HFFc6 (cell line): ENCODE measurements at places on chromosomes 1 and 21. TPM values are rescaled to one million over a fixed set of nuclear protein-coding genes. Genes with fewer than 3 reads are reported as not detected.

The XKR8 gene
- 8.8 and 9.7 TPM in 2 replicates for total RNA-seq

The GNG12 gene
- 206 to 229 TPM (median 212 TPM) in 3 replicates for total RNA-seq

The CCDC30 gene
- total RNA-seq, result 0.15 to 1.2 TPM (median 0.78 TPM) in 3 replicates

The TMEM51 gene
- total RNA-seq, result 4.7 and 6.3 TPM in 2 replicates

The GFI1 gene
- total RNA-seq, result 0.07 to 0.09 TPM in 2 of 3 replicates, not detected in the other

The CFHR3 gene
- not detected in 2 replicates for total RNA-seq

The KRTAP10-4 gene
- not detected in 3 replicates for total RNA-seq

The KDF1 gene
- total RNA-seq, result not detected in 3 replicates

The KLHL21 gene
- total RNA-seq, result 23.6 to 31.5 TPM (median 27.0 TPM) in 3 replicates

The PDPN gene
- total RNA-seq, result not detected in 3 replicates

The CRABP2 gene
- 55.6 to 70.4 TPM (median 59.7 TPM) in 3 replicates for total RNA-seq

The EPHA8 gene
- not detected in 2 replicates for total RNA-seq

The PEX11B gene
- 28.0 to 38.4 TPM (median 33.5 TPM) in 3 replicates for total RNA-seq

The CYP2J2 gene
- 0.14 TPM in 1 of 3 replicates, not detected in the others for total RNA-seq

The PYGO2 gene
- 21.7 to 25.6 TPM (median 23.7 TPM) in 3 replicates for total RNA-seq

The KIF17 gene
- 5.8 and 6.1 TPM in 2 replicates for total RNA-seq

The LCE2C gene
- not detected in 3 replicates for total RNA-seq

The NGF gene
- 40.8 and 49.3 TPM in 2 replicates for total RNA-seq

The CHRM3 gene
- total RNA-seq, result 3.3 to 23.2 TPM (median 21.6 TPM) in 3 replicates

The APH1A gene
- 101 and 107 TPM in 2 replicates for total RNA-seq

The CD101 gene
- not detected in 2 replicates for total RNA-seq

The UBXN10 gene
- not detected in 3 replicates for total RNA-seq

The GJA5 gene
- 17.6 to 23.2 TPM (median 18.5 TPM) in 3 replicates for total RNA-seq

The GUCA2A gene
- not detected in 3 replicates for total RNA-seq

The KLF17 gene
- 0.07 to 0.18 TPM in 2 of 3 replicates, not detected in the other for total RNA-seq

The RUSC1 gene
- 29.2 to 36.0 TPM (median 32.0 TPM) in 3 replicates for total RNA-seq

The ZNF672 gene
- 13.8 to 19.7 TPM (median 16.7 TPM) in 3 replicates for total RNA-seq

The OR2L2 gene
- total RNA-seq, result not detected in 3 replicates

The NHLH1 gene
- total RNA-seq, result 0.11 TPM in 1 of 2 replicates, not detected in the other

The OR2T29 gene
- not detected in 3 replicates for total RNA-seq

The PM20D1 gene
- not detected in 3 replicates for total RNA-seq

The AIRE gene
- not detected in 2 replicates for total RNA-seq

The CFAP126 gene
- not detected in 3 replicates for total RNA-seq

The LCE6A gene
- not detected in 3 replicates for total RNA-seq

The HMCN1 gene
- 0.69 to 1.3 TPM (median 1.3 TPM) in 3 replicates for total RNA-seq

The GNPAT gene
- total RNA-seq, result 27.2 to 34.8 TPM (median 34.5 TPM) in 3 replicates

The EXTL1 gene
- 8.1 to 23.1 TPM (median 22.6 TPM) in 3 replicates for total RNA-seq

The MIXL1 gene
- 0.14 TPM in 1 of 2 replicates, not detected in the other for total RNA-seq

The ADAMTS1 gene
- 220 to 290 TPM (median 272 TPM) in 3 replicates for total RNA-seq

The FCGR3B gene
- not detected in 3 replicates for total RNA-seq

The MAP3K6 gene
- total RNA-seq, result 22.9 to 27.6 TPM (median 23.7 TPM) in 3 replicates

The SOX13 gene
- total RNA-seq, result 10.9 to 12.4 TPM (median 11.1 TPM) in 3 replicates

The PLPP3 gene
- total RNA-seq, result 16.3 to 29.9 TPM (median 19.3 TPM) in 3 replicates

The EPHB2 gene
- 13.6 to 36.4 TPM (median 18.1 TPM) in 3 replicates for total RNA-seq

The SMIM12 gene
- total RNA-seq, result 42.0 to 51.4 TPM (median 49.4 TPM) in 3 replicates

The SYNC gene
- total RNA-seq, result 38.1 to 48.7 TPM (median 43.6 TPM) in 3 replicates

The LEMD1 gene
- not detected in 2 replicates for total RNA-seq

The VWA5B1 gene
- total RNA-seq, result not detected in 3 replicates

The BSND gene
- not detected in 3 replicates for total RNA-seq
